ENCODE measurements at places on chromosomes 7 and 10. TPM values are rescaled to one million over a fixed set of nuclear protein-coding genes. Genes with fewer than 3 reads are reported as not detected.

GRCh38 chr7:18637516-18637915 lies 142.0 kb downstream of the HDAC9 start:
- DNase-seq = no peak

GRCh38 chr7:116584721-116585120 lies 59.9 kb downstream of the CAV1 start:
- no peak for DNase-seq

- DNase-seq = no peak
Observed at GRCh38 chr7:138519061-138519798, 59.2 kb downstream of the TRIM24 start.

- DNase-seq = no peak
Observed at GRCh38 chr10:132912713-132913558, 29.4 kb downstream of the CFAP46 start.

DNA sequence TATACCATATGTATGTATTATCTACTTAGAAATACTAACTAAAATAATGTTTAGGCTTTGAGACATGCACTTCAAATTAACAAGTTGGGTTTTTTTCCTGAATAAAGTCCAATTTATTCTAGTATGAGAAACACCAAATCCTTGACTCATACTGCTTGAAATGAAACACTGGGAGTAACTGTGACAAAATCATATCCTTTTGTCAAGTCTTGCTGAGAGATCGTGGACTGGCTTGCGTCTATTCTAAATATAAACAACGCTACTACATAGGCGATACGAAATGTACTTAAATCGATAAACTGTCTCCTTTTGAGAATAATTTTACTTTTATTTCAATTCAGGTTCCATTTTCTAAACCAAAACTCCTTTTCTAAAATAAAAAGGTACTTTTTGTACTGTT lies 16.3 kb downstream of the SMURF1 start:
- no peak for DNase-seq

GRCh38 chr7:85765698-85766298 lies 578.9 kb upstream of the SEMA3D start:
- DNase-seq = no peak

GRCh38 chr7:69691327-69691726 lies 93.1 kb downstream of the AUTS2 start:
- no peak for DNase-seq

DNA sequence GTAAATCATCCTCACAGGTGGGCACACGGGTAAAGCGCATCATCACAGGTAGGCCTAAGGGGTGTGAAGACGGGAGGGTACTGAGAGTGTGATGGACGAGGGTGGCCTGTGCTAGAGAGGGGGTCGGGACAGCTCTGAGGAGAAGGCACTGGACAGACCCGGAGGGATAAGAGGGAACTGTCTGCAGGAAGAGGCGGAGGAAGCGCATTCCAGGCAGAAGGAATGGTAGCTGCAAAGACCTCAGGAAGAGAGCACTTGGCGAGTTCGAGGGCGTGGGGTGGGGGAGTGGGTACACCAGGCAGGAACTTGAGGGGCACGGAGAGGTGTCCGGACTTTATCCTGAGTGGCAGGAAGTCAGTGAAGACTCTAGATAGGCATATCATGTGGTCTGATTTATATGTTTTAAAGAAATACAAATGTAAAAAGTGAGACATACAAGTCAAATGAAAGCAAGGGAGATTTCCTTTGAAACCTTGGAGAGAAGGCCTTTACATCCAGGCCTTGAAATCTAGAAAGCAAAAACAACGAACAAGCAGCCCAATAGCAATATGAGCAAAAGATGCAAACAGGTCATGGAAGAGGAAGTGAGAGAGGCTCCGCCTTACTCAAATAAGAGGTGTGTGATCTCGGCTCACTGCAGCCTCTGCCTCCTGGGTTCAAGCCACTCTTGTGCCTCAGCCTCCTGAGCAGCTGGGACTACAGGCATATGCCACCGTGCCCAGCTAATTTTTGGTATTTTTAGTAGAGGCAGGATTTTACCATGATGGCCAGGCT lies 3.6 kb downstream of the LHPP start:
- DNase-seq = no peak

The NODAL gene
- total RNA-seq = not detected
